Neural crest cell (in vitro differentiated cells): ENCODE measurements at places on chromosomes 3 and 15. TPM values are rescaled to one million over a fixed set of nuclear protein-coding genes. Genes with fewer than 3 reads are reported as not detected.

HCLS1 gene
- 0.45 and 0.54 TPM in 2 replicates for total RNA-seq

EIF4E3 gene
- total RNA-seq, result 8.9 TPM in 2 replicates

LTF gene
- not detected in 2 replicates for total RNA-seq

CMTM8 gene
- 4.4 TPM in 2 replicates for total RNA-seq

GOLGA6B gene
- total RNA-seq, result not detected in 2 replicates

- no peak for DNase-seq
- H3K27me3 ChIP-seq, result no peaks in the 10 kb centered on the region
- H3K4me1 ChIP-seq, result no peaks in the 10 kb centered on the region
- H3K4me3 ChIP-seq, result no peak overlapping the region
Observed at GRCh38 chr3:196246612-196247308, 30.4 kb downstream of the SLC51A start.

DNA sequence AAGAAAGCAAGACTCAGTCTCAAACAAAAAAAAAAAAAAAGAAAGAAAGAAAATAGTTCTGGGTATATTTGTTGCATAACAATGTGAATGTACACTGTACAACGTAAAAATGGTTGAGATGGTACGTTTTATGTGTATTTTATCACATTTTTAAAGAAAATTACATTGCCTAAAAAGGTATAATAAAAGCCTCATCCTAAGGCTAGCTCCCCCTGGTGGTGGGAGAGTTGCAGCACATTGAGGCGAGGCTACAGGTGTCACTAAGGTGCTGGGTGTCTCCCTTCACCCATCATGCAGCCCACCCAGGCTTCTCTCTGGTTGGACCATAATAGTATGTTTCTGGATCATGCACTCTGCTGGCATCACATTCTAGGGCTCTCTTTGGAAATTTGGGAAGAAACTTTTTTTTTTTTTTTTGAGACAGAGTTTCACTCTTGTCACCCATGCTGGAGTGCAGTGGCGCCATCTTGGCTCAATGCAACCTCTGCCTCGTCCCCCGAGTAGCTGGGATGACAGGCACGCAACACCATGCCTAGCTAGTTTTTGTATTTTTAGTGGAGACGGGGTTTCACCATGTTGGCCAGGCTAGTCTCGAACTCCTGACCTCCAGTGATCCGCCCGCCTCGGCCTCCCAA lies 12.4 kb upstream of the RAB11A start:
- no peak overlapping the region for H3K4me3 ChIP-seq
- peaks cover 16% of the 10 kb centered on the region for H3K27me3 ChIP-seq
- H3K4me1 ChIP-seq, result no peaks in the 10 kb centered on the region

DNA sequence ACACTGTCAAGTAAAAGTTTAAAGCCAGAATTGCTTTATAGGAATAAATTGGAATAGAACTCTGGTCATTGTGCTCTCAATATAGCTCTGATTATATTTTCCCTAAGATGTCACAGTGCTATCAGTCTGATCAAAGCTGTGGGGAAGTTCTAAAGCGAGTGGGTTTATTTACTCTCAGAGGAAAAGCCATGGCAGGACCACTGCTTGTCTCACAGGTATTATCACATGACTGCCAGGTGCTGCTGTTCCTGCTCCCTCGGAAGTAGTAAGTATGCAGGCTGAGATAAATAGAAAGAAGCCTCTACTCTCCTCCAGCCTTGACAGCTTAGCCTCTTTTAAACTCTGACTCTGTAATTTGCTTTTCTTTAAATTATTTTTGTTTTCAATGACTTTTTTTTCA lies 49.1 kb upstream of the UTS2B start:
- DNase-seq, result no peak
- H3K4me1 ChIP-seq, result peaks cover 6% of the 10 kb centered on the region
- peaks cover 13% of the 10 kb centered on the region for H3K36me3 ChIP-seq

- peaks cover 21% of the 10 kb centered on the region for H3K4me1 ChIP-seq
- no peak overlapping the region for H3K4me3 ChIP-seq
- no peak overlapping the region for H3K27ac ChIP-seq
Observed at GRCh38 chr3:196142202-196142956, 60.5 kb upstream of the TFRC start.
